ENCODE measurements at places on chromosomes 6 and 20.

DNA sequence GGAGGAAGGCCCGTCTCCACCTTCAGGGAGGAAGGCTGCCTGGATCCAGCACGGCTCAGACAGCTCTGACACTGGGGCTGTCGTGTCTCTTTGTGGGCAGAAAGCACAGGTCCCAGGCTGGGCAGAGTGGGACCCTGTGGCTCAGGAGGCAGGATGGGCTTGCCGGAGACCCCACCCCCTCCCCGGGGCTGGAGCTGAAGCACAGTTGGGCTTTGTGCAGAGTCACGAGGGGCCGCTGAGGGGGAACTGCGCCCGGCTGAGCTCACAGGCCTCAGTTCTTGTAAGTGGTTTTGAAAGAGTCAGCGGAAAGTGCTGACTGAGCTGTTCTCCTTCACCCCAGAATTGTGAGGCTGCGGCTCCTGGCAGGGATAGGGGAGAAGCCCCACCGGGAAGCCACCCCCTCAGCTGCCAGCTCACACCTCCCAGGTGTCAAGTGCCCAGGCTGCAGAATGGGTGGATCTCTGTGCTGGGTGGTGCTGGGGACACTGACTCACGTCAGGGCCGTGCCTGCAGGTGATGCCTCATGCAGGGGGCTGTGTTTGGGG, 145.5 kb upstream of the RNF24 start:
- peak; percentile 27 for DNase-seq

DNA sequence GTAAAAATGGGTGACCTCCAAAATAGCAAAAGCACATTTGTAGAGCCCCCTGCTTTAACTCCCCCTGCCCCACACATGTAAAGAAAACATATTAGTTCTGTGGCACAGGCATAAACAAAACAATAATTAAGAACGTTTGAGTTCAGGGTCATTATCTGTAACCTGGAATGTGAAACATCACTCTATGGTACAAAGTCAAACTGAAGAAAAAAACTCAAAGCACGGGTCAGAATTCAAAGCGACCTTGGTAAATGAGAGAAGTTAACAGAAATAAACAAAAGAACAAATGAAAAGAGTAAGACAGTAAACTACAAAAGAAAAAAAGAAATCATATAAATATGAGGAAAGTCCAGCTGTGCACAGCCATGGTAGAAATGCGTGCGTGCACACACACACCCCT, 67.5 kb downstream of the PKHD1 start:
- no peak for DNase-seq

GRCh38 chr20:62141397-62142251, 1.6 kb downstream of the PSMA7 start:
- no peak for DNase-seq

- no peak for DNase-seq
Measured at GRCh38 chr20:18190338-18191233, 52.9 kb downstream of the KAT14 start.

DNA sequence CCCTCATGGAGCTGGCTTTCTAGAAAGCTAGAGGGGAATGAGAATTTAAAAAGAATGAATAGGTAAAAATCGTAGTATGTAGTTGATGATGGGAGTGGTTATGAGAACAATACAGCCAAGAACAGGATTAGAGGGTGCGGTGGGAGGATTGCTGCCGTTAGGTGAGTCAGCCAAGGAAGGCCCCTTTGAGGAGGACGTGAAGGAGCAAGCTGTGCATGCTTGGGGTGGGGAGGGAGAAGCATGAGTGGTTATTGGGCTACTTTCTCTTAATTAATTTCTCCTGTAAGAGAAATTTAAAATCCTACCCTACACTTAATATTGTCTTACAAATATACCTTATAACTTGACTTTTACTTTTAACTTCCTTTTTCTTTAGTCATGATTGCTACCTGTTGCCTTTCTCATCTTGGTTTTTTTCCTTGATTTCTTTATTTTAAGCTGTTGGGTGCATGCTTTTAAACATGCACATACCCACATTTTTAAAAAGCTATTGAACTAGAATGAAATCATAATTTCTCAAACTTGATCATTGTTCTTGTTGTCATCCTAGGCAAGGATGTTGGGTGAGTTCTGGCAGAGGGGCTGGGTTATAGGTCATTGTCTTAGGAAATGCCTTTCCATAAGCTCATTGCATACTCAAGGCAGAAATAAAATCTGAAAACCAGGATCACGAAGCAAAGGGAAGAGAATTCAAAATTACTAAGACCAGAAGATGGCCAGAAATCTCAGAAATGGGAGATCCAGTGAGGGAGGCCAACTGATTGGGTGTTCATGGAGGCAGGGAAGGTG, 114.5 kb downstream of the TCP11 start:
- DNase-seq: no peak

- DNase-seq: no peak
Measured at GRCh38 chr6:149831308-149831820, 32.8 kb downstream of the LRP11 start.

- no peak for DNase-seq
Measured at GRCh38 chr6:155412335-155412734, 43.3 kb downstream of the NOX3 start.

GRCh38 chr20:3900187-3900604, 11.0 kb downstream of the PANK2 start:
- no peak for DNase-seq
